AG04450 (cell line): ENCODE measurements at places on chromosomes 2 and 18.
A peak's percentile ranks its signal among the peaks of the same experiment; 100 is the strongest.

DNA sequence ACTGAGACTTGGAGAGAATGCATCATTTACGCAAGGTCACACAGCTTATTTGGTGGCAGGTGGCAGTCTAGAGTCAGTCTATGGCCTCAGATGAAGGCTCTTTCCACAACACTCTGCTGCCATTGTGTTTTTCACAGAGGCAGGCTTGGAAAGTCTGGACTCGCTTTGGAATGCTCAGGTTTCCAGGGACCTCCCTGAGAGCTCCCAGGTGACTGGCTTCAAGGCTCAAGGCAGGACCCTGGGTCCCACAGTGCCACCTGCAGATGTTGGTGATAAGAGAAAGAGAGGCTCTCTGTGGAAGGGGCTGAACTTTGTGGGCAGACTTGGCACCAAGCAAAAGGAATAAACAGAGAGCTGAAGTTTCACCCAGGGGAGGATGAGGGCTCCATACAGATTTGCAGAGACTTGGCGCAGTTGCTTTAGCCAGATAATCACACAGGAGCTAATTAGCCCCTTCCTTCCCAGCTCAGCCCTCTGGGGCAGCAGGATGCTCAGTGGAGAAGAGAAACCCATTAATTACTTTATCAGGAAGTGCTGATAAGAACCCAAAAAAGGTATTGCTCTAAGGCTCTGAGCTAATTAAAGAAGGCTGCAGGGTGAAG, 103.5 kb downstream of the LBH start:
- DNase-seq, result no peak

DNA sequence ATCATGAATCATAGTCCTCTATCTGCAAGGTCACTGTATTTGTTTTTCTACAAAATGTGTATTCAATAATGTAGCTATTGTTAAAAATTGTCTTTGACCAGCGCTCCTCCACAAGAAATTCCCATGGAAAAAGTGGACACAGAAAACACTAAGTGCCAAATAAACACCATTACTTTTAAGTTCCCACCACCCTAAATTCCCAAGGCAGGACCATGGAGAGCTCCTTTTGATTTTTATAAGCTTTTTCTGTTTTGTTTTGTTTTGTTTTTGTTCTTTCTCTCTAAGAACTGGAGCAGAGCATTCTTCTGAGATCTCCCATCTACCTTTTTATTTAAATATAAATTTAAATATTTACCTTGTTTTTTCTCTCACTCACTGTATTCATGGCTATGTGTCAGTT, 44.5 kb downstream of the LRATD1 start:
- DNase-seq, result no peak

DNA sequence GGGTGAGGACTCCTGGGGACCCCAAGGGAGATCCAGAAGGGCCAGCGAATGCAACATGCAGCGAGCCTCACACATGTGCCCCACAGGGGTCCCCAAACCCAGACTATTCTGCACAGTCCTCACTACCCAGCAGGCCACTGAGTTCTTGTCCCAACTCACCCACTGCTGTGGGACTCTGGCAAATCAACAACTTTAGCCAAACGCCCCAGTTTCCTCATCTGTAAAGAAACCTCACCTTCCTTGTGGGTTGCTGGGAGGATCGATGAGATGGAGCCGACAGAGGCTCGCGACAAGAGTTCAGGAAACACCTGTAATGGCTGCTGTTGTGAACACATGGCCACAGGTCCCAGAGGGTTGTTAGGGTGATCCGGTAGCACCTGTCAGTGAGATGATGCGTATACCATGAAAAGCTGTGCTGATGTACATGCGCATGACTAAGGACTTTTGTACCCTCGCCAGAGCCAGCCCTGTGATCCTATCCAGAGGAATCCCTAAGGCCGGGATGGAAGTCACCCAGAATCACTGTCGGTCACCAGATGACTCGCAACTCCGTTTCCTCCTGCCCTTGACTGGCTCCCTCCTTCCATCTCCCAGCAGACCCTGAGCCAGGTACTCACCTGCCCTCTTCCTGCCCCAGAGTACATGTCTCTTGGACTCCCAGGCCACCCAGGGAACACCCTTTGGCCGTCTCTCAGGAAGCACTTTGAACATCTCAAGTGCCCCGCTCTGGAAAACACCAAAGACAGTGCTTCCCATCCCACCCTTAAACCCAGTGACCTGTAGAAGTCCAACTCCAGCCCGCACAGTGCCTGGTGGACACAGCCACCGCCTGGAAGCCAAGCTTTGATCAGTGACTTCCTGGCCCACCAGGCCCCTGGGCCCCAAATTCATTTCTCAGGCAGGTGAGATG, 103.3 kb upstream of the ID2 start:
- DNase-seq, result no peak

- DNase-seq, result no peak
Measured at GRCh38 chr2:88656690-88657089, 29.4 kb upstream of the EIF2AK3 start.

DNA sequence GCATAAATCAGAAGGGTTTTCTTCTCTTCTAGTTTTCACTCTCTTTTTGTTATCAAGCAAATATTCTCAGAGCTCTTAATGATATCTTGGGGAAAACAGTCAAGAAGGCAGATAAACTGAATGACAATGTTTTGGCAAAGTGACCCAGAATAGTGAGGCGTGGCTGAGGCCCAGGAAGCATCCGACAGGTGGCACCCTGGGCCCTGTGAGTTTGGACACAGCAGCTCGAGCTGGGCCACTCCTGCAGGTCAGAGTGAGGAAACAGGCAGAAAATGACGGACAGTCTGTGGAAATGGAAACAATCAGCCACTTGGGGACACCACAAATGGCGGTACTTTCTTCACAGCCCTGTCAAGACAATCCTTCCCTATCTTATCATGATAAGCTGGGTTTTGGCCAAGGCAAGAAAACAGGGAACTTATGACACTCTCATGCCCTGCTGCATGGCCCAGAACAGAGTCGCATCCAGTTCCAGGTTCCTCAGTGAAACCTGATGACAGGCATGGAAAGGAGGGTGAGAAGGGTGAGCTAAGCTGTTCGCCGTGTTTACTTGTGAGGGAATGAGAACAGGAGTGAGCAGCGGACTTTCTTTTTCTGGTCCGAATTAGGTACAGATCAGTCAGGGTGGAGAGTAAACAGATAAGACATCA, 32.1 kb downstream of the MRPL44 start:
- DNase-seq, result no peak

- no peak for DNase-seq
Measured at GRCh38 chr2:158805936-158806335, 10.8 kb downstream of the DAPL1 start.

GRCh38 chr2:1610096-1610485, 134.2 kb downstream of the PXDN start:
- DNase-seq, result no peak

- no peak for DNase-seq
Measured at GRCh38 chr2:7765236-7765635, 848.0 kb downstream of the RNF144A start.

DNA sequence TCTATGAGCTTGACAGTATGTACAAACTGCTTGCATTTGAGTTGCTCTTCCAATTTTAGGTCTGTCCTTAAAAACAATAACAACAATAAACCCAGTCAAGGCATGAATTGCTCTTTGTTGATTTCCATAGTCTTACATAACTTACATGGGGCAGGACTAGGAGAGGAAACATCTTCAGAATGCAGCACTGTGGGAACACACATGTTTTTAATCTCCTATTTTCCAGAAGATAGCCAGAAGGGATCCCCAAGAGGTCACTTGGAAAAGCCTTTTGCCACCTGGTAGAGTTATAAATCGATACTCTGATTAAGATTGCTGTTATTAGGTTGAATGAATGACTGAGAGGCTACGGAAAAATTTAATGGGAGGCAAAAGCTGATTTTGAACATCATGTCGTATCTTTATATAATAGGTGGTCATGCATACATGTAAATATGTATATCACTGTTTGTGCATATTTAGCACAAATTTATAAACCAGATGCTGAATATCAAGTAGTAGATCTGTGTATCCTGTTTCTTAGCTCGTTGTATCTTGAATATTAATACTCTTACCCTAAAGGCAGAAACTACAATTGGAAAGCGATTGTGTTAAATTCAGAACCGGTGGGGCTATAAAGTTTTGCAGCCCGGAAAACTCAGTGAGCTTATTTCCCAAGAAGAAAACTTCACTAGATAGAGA, 479.4 kb upstream of the TCF4 start:
- no peak for DNase-seq

GRCh38 chr2:17373741-17374140, 144.5 kb downstream of the RAD51AP2 start:
- DNase-seq, result peak; percentile 11

DNA sequence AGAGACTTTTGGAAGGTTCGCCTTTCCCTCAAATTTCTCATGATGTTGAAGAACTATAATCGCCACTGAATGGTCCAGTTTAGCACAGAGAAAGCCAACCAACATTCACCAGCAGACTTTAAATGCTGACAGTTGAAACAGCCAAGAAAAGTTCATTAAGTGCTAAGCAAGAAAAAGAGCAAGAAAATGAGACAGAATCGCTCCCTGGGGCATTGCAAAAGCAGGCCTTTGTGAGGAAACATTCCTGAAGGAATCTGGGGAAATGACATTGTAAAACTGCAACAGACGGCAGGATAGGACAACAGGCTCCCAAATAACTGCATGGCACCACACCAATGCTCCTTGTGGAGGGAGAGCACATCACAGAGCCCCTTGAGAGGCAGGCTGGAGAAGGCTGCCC, 269.3 kb upstream of the ID2 start:
- no peak for DNase-seq
